ENCODE measurements at places on chromosomes 2 and 18.

DNA sequence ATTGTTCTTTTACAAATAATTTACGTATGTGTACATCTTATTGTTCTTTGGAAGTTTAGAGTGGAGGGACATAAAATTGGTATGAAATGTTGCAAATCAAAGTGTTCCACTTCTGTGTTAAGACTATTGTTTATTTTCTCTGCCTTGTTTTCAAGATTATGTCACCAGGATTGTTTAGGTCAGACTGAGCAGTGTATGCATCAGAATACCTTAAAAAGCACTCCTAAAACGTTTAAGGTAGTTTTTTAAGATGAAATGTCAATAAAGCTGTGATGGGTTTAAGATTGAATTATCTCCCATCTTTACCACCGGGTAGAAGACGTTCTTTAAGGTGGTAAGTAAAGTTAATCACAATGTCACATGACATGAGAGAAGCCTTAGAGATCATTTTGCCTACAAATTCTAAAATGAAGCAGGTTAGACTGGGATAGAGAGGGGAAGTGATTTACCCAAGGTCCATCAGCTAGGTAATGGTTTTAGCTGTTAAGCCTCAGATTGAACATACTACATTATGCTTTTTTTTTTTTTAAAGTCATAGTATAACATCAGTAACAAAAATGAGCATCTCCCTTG lies 10.6 kb downstream of the VAPA start:
- DNase-seq = no peak

GRCh38 chr2:52558265-52558664 lies 1209.3 kb upstream of the CHAC2 start:
- no peak for DNase-seq

DNA sequence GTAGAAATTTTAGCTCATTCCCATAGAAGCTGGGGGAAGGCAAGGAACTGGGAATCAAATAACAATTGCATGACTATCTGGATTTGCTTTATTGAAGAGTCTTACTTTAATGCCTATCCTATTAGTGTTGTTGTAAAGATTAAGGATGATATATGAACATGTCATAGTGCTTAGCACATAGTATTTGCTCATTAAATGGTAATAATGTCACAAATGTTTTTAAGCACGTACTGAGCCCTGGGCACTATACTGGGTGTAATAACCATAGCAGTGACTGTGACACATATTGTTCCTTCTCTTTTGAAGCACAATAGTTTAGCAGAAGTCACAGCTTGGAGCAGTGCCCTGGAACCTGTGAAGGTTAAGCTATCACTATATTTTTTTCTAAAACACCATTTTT lies 47.2 kb upstream of the DTNB start:
- DNase-seq = no peak

DNA sequence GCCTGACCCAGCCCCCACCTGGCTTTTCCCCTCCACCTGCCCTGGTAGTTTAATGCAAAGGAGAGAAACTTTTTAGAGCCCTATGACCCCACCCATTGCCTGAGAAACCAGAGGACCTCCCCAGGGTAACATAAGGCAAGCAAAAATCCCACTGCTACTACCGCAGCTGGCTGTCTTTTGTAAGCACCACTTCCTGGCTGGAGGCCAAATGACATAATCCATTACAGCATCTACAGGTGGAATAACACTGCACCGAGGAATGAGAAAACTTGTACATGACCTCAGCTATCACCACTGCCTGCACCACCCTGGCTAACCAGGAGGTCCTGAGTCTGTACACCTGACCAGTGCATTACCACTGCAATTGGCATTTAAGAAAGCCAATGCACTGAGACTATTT lies 149.6 kb upstream of the GALNT5 start:
- peak; percentile 67 for DNase-seq

- DNase-seq = no peak
Observed at GRCh38 chr2:78718024-78718423, 307.5 kb upstream of the REG3G start.

DNA sequence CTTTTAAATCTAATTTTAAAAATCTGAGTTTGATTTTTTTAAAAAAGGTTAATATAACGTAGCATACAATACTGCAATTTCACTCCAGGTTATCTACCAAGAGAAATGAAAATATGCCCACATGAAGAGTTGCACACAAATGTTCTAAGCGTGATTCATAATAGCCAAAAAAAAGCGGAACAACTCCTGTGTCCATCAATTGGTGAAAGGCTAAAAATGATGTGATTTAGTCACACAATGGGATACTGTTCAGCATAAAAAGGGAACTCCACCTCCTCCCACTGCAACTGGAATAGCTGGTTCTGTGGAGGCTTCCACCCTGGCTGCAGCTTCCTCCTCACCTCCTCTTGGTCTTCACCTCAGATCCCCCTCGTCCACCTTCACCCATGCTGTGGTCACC lies 132.8 kb downstream of the PIK3C3 start:
- DNase-seq = no peak

DNA sequence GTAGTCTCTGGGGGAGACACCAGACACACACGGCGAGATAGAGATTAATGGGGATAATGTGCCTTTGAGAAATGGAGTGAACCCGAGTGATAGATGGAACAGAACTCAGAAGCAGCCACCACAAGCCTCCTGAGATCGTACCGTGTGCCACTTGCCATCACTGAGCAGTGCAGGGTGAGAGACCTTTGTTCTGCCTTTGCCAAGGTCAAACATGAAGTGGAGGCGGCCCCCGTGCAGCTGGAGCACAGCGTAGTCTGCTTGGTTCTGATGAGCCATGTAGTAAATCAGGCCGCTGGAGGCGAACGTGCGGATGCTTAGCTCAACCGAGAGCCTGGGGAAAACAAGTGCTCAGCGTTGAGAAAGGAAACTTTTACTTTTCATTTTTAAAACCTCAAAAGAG lies 167.0 kb downstream of the LAMA1 start:
- DNase-seq = no peak

DNA sequence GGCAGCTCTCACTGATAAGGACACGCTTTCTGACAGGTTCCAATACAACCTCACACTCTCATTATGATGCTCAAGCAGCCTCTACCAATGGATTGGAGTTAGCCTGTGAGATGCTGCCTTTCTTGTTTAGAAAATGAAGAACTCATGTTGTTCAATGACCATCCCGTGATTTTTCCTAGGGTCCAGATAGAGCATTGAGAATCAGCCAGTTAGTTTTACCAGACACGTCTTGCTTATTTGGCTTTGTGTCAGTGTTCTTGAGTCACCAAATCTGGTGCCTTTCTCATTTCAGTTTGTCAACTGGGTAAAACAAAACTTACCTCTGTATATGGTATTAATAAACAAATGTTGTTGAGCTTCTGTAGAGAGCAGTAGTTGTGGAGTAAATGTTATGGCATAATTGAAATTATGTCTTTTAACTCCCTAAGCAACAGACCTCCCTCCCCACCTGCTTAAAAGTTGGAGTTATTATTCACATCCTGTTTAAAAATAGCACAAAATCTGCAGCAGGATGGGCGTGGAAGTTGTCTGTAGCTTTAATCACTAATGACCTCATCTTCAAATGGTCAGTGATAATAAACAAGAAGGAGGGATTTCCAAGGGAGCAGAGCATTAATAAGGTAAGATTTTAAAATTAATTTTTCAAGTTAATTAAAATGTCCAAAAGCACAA lies 167.3 kb downstream of the HRH4 start:
- no peak for DNase-seq

DNA sequence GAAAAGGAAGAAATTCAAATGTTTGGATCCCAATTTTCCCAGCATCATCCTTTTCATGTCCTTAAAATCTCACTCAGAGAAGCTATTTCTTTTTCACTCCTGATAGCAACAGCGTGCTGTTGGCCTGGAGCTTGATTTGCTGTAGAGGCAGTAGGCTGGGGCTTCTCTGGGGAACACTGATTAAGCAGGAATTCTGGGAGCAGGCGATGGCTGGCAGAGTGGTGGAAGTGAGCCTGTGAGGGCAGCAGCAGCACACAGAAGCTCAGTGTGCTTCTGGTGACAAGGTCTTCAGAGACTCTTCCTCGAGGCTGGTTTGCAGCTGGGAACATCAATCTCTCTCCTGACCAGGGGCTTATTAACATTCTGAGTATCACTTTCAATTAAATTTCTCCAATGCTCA lies 284.6 kb downstream of the DPP10 start:
- no peak for DNase-seq

GRCh38 chr2:105747991-105748390 lies 3.3 kb downstream of the NCK2 start:
- DNase-seq = no peak

- peak; percentile 59 for DNase-seq
Observed at GRCh38 chr18:3405713-3406112, 44.3 kb upstream of the TGIF1 start.

- DNase-seq = no peak
Observed at GRCh38 chr2:101863534-101863933, 128.2 kb upstream of the IL1R2 start.

DNA sequence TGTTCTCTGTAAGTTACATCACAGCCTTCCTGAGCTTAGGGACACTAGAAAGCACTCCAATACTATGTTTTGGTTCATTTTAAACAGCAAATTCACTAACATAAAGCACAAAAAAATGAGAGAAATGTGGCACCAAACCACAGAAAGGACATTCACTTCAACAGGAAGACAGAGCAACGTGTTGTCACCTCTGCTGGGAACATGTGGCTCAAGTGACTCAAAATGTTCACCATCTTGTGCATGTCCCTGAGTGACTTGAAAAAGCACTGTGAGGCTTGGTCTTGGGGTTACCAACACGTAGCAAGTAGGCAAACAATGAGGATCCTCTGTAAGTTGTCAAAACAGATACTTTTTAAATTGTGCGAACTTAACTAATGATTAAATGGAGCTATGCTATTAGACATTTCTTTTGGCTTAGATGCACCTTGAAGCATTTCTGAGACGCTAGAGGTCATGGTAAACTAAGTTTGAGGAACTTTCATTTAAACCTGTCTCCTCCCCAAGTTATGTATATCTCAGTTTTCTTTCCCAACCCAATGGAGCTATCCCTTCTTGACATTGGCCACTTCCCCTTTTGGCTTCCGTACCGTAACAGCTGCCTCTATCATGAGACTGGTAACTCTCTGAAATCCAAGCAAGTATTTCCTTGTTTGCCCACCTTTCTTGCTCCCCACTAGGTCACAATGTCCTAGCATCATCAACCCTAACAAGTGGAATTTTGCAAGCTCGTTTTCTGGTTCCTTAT lies 14.0 kb upstream of the ST6GAL2 start:
- no peak for DNase-seq

GRCh38 chr18:55219823-55220222 lies 260.6 kb upstream of the CCDC68 start:
- no peak for DNase-seq

DNA sequence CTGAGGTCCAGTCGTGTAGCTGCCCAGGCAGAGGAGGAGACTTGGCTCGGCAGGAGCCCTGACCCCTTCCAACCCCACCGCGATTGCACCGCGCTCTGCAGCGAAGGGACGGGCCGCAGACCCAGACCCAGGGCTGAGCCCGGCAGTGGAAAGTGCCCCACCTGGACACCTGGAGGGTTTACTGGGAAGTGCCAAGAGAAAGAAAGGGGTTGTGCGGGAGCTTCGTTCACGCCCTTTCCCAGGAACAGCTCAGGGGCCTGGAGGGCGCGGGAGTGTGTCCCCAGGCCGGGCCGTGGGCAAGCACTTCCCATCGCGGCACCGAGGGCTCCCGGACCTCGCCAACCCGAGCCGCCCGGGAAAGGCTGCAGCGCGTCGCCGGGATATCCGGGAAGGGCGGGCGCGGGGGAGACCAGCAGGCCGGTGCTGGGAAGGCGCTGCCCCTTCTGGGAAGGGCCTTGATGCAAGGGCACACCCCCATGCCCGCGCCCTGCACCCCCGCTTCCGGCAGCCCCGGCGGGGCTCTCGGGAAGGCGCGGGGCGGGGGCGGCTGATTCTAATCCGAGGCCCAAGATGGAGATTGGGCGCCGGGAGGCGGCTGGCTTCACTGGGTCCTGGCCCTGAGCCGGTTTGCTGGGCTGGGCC lies 36.1 kb upstream of the MRPL33 start:
- peak; percentile 70 for DNase-seq

DNA sequence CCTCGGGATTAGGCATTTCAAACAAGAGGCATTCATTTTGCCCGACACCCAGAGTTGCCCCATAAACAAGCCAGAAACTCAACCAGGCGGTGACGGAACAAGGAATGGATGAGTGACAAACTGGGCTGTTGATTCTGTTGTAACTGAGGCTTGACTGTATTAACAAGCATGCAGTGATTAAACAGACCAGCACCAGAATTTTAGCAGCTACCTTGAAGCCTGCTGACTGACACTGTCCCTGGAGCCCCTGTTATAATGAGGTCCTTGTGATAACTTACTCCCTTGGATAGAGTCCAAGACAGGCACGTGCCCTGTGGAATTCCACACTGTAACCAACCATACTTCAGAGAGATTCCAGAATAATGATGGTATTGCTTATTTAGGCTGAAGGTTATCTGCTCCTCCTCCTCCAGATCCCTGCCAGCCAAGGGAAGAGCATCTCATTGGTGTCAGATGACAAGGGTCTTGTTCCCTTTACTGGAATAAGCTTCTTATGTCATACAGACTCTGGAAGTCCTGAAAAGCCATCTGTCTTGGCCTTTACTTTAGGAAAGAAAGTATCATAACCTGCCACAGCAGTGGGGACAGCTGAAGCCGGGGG lies 97.1 kb upstream of the RMDN2 start:
- DNase-seq = peak; percentile 50

- DNase-seq = peak; percentile 33
Observed at GRCh38 chr2:173884025-173884802, 81.0 kb downstream of the SP3 start.

- DNase-seq = peak; percentile 91
Observed at GRCh38 chr18:46411867-46412690, 244.9 kb downstream of the LOXHD1 start.

GRCh38 chr18:74836296-74837139 lies 238.8 kb downstream of the ZNF407 start:
- DNase-seq = peak; percentile 99

GRCh38 chr2:119216994-119217393 lies 6.6 kb upstream of the STEAP3 start:
- DNase-seq = no peak

GRCh38 chr2:150552041-150552820 lies 64.8 kb upstream of the RND3 start:
- DNase-seq = no peak

DNA sequence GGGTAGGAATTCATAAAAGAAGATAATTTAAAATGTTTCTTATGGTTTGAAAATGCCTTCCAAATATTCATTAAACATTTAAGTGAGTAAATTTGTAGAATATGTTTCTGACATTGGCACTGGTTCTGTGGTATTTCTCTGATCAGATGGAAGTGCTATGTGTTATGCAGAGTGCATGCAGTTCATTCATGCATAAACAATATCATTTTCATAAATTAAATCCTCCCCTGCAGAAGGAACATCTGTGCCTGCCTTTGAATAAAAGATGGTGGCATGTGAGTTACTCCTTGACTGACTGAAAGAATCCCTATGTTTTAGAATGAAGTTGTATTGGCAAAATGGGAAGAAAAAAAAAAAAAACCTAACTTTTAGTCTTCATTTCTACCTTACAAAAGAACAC lies 5.9 kb downstream of the NEUROD1 start:
- DNase-seq = peak; percentile 69

Data from NCI-H69 (cell line).